ENCODE measurements at places on chromosomes 7 and 10.

- peak; percentile 8 for DNase-seq
Observed at GRCh38 chr7:100400656-100401055, 27.4 kb downstream of the PILRA start.

DNA sequence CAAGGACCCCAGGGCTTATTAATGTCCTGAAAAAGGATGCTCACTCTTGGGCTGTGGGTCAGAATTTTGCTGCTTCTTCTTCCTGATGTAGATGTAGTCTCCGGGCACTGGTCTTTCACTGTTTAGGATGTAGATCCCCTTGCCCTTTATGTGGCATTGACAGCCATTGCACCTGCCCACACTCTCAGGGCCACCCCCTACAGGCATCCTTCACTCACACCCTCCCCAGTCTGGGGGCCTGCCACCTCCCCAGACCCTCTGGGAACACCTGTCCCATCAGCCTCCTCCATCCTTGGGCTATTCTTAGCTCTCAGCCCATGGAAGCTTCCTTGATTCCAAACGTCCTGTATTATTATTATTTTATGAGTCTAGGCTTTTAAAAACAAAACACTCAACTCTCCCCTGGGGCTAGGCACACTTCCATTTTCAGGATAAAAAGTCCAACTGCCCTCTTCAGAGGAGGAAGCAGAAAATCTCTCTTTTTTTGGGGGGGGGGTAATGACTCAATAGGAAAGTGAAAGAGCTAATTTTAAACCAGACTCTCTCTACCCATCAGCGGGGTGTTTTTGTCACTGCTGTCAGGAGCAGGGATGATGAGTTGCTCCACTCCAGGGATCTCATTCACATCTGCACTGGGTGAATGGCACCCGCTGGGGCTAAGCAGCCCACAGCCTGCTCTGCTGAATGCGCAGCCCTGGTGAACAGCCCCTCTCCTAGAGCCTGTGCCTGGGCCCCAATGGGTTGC lies 11.5 kb upstream of the KLRG2 start:
- DNase-seq, result peak; percentile 19

DNA sequence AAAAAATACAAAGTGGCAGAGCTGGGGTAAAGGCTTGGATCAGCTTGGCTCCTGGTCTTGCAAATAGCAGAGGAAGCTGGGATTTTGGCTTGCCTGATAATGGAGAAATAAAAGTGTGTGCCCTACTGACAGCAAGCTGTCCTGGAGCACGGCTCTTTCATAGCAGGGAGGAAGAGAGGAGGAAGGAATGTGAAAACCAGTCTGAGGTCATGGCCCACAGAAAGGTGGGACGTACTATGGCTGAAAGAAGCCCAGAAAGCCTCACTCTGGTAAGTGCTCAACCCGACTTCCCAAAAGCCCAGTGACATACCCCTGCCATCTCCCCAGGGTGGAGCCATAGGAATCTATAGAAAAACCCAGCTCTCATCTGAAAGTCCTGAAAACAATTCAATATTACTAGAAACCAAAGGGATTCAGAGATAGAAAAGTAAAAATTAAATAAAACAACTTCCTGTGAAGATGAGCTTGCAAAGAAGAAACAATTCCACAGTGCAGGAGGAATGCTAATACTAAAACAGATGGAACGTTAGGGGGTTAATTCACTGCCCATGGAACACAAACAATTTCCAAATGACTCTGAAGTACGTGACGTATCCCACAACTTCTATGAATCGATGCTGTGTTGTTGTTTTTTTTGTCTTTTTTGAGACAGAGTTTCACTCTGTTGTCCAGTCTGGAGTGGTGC lies 246.7 kb upstream of the PTN start:
- no peak for DNase-seq

DNA sequence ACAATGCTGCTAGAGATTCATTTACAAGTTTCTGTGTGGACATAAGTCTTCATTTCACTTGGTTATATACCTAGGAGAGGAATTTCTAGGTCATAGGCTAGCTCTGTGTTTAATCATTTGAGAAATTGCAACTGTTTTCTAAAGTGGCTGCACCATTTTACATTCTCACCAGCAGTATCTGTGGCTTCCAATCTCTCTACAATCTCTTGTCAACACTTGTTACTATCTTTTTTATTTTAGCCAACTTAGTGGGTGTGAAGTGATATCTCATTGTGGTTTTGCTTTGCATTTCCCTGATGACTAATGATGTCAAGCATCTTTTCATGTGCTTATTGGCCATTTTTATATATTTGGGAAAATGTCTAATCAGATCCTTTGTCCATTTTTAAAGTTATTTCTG lies 53.0 kb upstream of the DRGX start:
- DNase-seq, result no peak

DNA sequence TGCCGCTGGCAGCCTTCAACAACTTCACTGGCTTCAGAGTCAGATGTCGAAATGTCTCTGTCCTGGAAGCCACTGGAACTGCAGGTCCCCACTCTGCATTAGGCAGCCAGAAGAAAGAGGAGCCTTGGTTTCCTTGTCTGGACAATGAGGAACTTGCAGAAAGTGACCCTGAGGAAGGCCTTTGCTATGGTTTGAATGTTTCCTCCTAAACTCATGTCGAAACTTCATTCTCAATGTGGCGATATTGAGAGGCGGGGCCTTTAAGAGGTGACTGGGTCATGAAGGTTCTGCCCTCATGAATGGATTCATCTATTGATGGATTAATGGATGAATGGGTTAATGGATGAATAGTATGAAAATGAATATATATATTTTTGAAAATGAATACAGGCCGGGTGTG lies 61.6 kb upstream of the GPR26 start:
- DNase-seq, result no peak

DNA sequence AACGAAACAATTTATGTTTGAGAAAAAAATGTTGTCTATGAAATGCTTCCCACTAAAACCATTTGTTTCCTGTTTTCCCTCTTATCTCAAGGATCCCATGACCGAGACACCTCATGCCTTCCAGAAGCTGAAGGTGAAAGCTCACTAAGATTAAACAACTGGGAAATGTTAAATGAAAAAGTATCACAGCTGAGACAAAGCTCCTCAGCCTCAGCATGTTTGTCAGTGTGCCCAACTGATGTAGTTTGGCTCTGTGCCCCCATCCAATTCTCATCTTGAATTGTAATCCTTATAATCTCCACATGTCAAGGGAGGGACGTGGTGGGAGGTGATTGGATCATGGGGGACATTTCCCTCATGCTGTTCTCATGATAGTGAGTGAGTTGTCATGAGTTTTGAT lies 327.3 kb downstream of the HTR7 start:
- DNase-seq, result no peak

DNA sequence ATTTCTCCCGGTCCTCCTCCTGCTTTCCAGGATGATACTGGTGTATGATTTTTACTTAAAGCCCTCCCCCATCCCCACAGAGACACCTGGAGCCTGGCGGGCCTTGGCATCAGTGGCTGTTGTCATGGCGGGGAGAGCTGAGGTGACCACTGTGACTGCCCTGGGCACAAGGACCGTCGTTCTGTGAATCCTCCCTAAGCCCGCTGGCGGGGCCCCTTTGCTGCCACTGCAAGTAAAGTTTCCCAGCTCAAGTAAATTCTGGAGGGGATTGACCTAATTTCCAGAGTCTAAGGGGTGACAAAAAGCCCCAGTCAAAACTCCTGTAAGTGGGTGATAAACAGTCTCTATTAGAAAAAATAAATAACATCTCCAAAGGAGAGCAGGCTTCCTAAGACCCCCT lies 393.2 kb upstream of the PODXL start:
- no peak for DNase-seq

DNA sequence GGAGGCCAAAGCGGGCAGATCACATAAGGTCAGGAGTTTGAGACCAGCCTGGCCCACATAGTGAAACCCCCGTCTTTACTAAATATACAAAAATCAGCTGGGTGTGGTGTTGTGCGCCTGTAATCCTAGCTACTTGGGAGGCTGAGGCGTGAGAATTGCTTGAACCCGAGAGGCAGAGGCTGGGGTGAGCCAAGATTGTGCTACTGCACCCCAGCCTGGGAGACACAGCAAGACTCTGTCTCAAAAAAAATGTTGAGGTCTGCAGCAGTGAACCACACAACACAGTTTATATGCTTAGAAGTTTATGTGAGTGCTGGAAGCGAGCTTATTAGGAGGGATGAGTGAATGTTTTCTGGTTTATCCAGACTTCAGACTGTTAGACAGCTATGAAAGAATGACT lies 10.4 kb downstream of the LHPP start:
- no peak for DNase-seq

- DNase-seq, result peak; percentile 57
Observed at GRCh38 chr7:7944619-7945282, 23.8 kb upstream of the GLCCI1 start.

GRCh38 chr7:128389085-128389617 lies 20.6 kb downstream of the IMPDH1 start:
- no peak for DNase-seq

DNA sequence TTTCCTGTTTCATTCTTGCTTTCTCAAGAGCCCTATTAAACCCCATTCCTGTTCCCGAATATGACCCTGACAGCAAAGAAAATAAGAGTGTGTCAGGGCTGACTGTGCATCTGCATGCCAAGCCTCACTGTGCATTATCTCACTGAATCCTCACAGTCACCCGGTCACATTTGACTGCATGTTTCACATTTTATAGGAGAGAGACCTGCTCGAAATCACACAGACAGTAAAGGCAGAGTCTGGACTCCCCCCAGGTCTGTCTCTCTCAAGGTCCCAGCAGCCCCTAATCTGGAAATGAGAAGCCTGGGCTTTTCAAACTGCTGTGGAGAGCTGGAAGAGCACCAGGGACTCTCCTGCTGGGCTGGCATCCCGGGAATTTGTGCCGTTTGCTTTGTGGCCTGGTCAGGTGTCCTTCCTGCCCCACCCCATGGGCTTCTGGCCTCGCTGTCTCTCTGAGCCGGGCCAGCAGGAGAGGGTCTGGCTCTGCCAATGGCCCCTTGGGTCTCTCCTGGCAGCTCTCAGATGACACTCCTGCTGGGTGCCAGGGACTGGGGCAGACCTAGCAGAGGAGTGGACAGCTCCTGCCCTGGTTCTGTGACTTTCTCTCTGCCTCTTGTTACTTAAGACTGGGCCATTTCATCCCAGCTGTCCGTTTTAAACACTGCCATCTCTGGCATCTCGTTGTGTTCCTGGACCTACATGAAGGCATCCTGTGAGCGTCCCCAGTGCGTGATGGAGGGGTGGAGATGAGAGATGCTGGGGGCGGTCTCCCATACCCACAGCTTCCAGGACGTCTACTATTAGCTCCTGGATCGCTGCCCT lies 173.6 kb downstream of the ARHGAP12 start:
- DNase-seq, result no peak

GRCh38 chr7:1229202-1229947 lies 3.3 kb upstream of the UNCX start:
- no peak for DNase-seq

- DNase-seq, result no peak
Observed at GRCh38 chr10:12476656-12477055, 127.3 kb downstream of the CAMK1D start.

DNA sequence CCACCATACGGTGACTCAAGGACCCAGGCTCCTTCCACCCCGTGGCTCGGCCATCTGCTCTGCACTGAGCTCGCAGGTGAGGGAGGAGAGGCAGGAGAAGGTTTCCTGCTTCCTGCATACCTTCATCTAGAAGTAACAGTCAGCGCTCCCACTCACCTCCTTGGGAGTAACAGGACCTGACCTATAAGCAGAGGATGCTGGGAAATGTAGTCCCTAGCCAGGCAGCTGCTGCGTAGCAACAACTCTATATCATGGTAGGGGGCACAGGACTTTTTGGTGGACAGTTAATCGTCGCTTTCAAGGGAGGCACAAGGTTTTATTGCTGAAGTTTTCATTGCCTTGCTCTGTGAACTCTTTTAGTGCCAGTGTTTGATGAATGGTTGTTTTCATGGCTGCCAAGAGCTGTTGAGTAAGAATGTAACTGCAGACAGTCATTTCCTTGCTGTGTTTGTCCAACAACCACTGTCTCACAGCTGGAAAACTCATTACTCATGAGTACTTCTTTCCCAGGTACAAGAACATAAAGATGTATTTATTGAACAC lies 10.2 kb upstream of the ZFYVE27 start:
- DNase-seq, result no peak

- no peak for DNase-seq
Observed at GRCh38 chr10:19930936-19931893, 115.0 kb downstream of the PLXDC2 start.

DNA sequence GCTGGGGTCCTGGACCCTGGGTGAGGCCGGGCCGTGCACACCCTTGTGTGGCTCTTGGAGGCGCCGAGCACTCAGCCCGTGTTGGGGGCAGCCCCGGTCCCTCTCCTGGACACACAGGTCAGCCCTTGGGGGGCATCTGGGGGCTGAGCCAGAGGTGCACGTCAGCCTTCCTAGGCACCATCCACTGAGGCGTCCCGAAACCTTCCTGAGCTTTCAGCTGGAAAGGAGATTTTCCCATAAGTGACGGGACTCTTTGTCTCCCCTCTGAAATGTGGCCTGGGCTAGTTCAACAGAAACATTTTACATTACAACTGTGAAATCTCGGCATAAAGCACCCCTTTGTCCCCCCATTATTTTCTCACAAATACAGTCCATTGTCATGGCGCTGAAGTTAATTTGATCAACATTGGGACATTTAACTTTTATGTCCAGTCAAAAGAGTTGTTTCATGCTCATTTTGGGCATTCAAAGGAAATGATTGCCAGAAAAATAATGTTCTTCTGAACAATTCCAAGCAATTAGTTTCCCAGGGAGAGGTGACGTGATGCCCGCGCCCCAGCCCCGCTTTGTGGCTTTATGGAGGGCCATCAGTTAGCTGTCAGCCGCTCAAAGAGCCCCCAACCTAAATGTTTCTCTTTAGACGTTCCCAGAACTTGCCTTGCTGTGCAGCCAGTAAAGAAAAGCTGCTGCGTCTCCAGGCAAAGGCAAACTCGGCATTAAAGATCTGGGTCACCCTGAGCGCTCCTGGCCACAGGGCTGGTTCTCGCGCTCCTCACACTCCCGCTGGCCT lies 70.8 kb downstream of the NKX6-2 start:
- DNase-seq, result no peak

GRCh38 chr10:55630491-55631056 lies 730.5 kb downstream of the ZWINT start:
- no peak for DNase-seq

- DNase-seq, result no peak
Observed at GRCh38 chr10:123019941-123020703, 11.3 kb downstream of the ACADSB start.

DNA sequence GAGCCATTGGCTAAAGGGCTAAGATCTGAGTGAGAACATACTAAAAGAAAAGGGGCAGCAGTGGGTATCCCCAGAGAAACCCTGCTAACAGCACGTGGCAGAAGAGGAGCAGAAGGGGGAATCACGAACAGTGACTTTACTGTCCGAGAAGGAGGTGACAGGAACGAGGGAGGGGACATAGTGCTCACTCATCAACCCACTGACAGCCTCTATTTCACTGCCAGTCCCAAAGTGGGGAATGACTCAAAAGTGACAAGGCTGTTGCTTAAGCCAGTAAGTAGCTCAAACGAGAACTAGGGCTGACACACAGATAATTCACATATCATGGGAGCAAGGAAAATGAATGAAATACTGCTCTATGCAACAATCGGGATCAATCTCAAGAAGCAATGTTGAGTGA lies 92.7 kb downstream of the RSU1 start:
- no peak for DNase-seq

GRCh38 chr7:157136372-157136771 lies 2.4 kb upstream of the UBE3C start:
- DNase-seq, result no peak

All from stimulated activated CD4-positive, alpha-beta T cell treated with anti-CD3 and anti-CD28 coated beads, Interleukin-15, amount 100 ng/mL, for 24 hours (primary cell).